ENCODE measurements at places on chromosomes 1 and 21. TPM values are rescaled to one million over a fixed set of nuclear protein-coding genes. Genes with fewer than 3 reads are reported as not detected.

GRCh38 chr1:1134300-1134970, 18.5 kb upstream of the C1orf159 start:
- DNase-seq = no peak

DNA sequence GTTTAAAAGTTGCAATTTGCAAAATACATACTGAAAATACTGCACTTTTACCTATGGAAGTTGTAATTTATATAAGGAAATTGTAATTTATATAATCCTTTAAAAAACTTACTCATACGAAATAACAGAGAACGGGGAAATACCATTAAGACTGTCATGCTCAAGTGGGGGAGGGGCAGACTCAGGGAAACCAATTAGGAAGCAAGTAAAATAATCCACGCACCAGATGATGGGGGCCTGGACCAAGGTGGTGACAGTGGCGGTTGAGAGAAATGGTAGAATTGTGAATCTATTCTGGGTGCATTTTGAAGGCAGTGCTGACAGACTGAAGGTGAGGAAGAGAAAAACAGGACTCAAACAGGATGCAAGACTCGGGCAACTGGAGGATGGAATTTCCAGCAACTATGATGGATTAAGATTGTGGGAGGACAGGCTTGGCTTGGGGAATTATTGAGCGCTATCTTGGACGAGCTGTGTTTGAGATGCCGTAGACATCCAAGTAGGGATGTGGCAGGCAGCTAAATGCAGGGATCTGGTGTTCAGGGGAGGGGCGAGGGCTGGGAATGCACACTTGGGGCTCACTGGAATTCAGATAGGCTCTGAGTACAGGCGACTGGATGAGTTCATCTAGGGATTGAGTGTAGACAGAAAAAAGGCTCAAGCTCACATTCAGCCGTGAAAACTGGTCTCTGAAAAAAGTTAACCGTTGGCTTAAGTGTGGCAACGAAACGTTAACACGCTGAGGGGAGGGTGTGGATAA, 977 bp downstream of the LCA5L start:
- DNase-seq = no peak

The LCE1C gene
- not detected for total RNA-seq

The TEX38 gene
- not detected for total RNA-seq

All from mucosa of descending colon (tissue), 3 donors.